ENCODE measurements at places on chromosomes 2 and 18. TPM values are rescaled to one million over a fixed set of nuclear protein-coding genes. Genes with fewer than 3 reads are reported as not detected.

DNA sequence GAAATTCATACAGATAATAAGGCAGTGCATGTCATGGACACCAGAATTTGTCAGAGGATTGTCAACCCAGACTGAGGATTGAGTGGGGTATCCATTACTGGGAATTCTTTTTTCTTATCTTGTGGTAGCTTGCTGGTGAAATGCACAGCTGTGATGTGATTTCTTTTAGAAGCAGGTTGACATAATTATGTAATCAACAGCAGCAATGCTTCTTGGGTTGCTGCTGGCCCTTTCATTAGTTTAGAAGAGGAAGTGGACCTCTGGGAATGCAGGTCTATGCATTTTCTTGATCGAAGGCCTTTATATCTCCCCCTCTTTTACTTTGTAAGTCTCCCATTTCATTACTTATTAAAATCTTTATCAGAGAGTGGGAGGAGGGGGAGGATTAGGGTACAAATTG, 319.9 kb downstream of the AGPS start:
- no peak for DNase-seq

GRCh38 chr2:32977228-32977758, 30.5 kb downstream of the LTBP1 start:
- DNase-seq = no peak

DNA sequence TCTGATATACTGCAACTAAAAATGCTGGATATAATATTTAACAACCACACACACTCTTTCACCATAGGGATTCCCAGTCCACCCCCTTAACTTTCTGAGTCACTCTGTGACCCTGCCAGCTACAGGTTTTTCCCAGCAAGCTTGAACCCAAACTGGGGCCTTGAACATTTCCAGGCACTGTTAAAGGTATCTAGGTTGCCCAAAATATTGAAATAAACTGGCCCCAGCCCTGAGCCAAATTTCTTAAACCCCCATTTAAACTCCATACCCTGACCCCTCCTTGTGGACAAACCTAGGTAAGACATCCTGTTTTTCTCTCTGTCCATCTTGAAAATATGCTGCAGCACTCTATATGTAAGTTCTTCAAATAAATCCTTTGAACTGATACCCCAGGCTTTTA, 19.7 kb upstream of the DCTN1 start:
- peak; percentile 65 for DNase-seq

GRCh38 chr2:122999258-122999657, 1025.8 kb upstream of the CNTNAP5 start:
- no peak for DNase-seq

- DNase-seq = no peak
Measured at GRCh38 chr2:62471404-62471803, 34.6 kb downstream of the TMEM17 start.

- DNase-seq = no peak
Measured at GRCh38 chr2:159526433-159526832, 89.9 kb downstream of the BAZ2B start.

DNA sequence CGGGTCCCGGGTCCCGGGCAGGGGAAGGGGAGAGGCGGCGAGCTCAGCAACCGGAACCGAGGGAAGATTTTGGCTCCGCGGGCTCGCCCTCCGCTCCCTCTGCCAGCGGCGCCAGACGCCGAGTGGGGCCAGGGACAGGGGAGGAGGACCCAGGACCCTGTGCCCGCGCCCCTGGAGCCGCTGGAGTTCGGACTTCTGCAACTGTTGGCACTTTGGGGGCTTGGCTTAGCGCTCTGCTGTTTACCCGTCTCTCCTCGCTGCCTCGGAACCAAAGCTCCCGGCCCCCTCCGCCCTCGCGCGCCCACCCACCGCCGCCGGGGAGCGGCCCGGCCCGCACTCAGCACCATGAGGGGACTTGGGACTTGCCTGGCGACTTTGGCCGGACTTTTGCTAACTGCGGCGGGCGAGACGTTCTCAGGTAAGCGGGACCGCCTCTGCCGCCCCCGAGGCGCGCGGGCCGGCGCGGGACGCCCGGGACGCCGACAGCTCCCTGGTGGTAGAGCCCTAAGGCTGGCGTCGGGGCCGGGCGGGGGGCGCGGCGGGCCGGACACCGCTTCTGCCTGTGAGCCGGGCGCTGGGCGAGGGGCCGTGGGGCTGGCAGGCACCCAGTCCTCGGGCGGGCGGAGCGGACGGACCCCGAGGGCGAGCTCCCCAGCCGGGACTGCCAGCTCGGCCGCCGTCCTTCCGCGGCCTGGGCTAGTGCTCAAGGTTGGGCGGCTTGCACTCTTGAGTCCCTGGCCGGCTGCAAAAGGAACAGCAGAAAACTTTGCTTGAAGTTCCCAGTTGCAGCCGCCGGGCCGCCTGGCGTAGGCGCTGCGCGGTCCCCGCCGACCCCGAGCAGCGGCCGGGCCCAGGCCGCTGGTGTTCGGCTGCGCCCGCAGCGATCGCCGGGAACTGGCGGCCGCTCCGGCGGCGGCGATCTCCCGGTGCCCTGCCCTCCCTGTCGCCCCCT, 634 bp downstream of the PTPRM start:
- DNase-seq = peak; percentile 32

DNA sequence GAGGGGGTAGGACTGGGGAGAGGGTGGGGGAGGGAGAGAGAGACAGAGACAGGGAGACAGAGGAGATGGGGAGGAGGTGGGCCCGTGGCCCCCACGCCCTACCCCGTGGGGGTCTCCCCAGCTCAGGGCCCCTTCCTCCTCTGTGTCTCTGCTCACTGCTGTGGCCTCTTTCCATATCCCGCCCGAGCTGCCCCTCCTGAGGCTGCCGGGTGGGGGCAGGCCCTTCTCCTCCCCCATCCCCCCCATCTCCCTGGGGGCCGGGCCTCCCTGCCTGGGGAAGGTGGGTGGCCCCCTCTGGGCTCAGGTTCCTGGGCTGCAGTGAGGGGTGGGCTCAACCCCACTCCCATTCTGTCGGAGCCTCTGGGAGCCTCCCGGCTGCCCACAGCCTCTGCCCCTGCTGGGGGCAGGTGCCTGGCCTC, 332 bp upstream of the PDCD1 start:
- DNase-seq = no peak

DNA sequence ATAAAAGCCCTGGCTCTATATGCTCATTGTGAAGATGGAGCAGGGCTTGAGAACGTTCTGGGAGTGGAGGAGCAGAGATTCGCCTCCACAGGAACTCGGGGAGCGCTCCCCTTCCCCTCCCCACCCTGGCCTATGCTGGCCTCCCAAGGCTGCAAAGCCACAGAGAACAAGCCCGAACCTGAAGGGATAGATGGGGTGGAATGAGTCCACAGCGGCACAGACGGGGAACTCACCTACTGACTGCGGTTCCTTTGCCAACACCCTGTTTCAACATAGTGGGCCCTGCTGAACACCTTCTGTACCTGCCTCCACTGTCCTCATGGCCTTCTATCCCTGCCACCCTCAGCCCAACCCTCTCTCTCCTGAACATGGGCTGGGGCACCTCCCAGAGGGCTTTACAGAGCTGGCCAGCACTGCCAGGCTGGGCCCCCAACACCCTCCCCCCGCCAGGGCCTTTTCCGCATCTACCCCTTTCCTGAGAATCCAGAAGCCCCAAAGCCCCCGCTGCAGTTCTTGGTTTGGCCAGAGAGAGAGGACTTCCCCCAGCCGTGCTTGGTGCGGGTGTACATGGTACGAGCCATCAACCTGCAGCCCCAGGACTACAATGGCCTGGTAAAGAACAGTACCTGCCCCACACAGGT, 41.5 kb downstream of the LMAN2L start:
- DNase-seq = no peak

DNA sequence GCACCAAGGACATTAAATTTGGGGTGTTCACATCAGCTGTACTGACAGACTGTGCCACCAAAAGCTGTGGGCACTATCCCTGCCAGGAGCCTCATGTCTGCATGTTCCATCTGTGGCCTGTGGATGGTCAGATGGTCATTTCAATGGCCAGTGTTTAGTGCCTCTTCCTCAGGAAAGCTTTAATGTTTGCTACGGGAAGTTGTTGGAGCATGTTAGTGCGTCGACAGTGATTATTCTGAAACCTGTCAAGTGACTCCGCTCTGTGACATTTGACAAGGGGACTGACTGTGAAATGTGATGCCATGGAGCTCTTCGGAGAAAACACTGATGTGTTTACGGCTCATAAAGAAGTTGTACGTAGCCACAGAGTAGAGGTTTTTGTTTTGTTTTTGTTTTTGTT, 18.7 kb upstream of the RGPD4 start:
- DNase-seq = no peak

DNA sequence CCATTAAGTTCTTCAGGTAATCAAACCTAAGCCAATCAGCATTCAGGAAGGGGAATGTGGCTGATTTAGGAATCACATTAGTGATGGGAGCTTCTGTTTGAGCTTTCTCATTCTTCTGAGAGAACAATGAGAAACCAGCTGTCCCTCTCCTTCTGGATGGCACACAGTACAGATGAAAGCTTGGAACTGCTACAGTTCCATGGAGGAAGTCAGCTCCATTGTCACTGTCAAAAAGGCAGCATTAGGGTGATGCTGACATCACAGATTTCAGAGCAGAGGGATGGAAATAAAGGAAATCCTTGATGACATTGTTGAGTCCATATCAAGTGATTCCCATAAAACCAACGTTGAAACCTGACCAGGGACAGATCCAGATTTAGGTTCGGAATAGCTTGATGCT, 36.1 kb upstream of the ACYP2 start:
- no peak for DNase-seq

DNA sequence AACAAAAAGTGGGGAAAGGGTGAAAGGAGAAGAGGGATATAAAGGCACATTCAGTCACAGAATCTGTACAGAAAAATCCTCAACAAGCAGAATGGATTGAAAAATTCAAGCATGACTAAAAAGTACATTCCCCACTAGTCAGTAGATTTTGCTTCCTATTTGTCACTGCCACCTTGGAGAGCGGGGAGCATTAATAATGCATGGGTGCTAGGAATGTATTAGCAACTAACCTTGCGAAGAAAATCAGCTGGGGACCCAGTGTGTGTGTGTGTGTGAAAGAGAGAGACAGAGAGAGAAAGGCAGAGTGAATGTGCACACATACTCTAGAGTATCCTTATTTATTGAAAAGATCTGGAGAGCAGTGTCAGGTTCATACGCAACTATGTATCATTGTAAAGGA, 968.7 kb upstream of the ZEB2 start:
- no peak for DNase-seq

DNA sequence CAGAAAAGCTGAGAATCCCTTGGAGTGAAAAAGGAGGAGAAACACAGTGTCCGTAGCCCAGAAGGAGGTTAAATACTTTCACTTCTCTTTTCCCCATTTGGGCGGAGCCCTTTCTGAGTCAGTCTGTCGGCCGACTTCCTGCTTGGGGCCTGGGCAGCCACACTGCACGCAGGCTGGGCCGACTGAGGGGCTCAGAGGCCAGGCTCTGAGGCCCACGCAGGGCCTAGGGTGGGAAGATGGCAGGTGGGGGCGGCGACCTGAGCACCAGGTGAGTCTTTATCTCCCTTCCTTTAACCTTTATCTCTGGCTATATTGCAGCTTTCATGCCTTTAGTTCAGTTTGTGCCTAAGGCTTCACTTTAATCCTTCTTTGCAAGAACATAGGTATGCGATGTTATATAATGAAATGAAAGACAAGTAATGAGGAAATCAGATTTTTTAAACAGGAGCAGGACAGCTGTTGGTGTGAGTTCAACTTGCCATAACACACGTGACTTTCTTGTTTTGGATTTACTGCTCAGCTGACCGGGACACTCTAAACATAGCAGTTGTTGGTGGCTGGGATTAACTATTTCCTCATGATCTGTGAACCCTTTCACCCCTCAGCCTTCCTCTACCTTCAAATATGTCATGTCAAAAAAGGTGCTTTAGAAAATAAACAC, at the start of gene SP100:
SP100 (plus strand) TSS at position 141 of the 661 bp plus-strand sequence; CDS start at position 237, 96 bp downstream.
- DNase-seq = peak; percentile 68

DNA sequence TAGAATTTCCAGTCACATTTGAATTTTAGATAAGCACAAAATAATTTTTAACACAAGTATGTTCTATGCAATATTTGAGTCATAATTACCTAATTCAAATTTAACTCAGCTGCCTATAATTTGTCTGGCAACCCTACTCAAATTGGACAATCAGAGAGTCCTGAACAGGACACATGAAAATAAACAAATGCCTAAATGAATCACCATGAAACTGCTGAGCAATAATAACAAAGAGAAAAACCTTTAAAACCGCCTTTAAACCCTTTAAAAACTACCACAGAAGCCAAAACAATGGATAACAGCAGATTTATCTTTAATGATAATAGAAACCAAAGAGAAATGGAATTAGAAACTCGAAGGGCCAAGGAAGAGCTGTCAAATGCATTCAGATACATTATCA, 39.5 kb downstream of the ARL4C start:
- DNase-seq = no peak

GRCh38 chr2:289362-290089, 1.6 kb upstream of the ALKAL2 start:
- peak; percentile 10 for DNase-seq

- DNase-seq = no peak
Measured at GRCh38 chr18:80250740-80251364, 3.5 kb upstream of the PARD6G start.

The PSMA8 gene
- not detected for total RNA-seq

The MATN3 gene
- total RNA-seq = 0.34 TPM

The G6PC2 gene
- not detected for total RNA-seq

The TLX2 gene
- total RNA-seq = 0.55 TPM

The NOL4 gene
- not detected for total RNA-seq

The PDE11A gene
- 2.5 TPM for total RNA-seq

The SH3BP4 gene
- total RNA-seq = 116 TPM

The NAT8 gene
- 2.4 TPM for total RNA-seq

Data from SK-MEL-5 (cell line).